Type B pancreatic cell (in vitro differentiated cells): ENCODE measurements at places on chromosomes 16 and 17. TPM values are rescaled to one million over a fixed set of nuclear protein-coding genes. Genes with fewer than 3 reads are reported as not detected.

NEUROD2 gene
- not detected in 2 replicates for total RNA-seq

DNA sequence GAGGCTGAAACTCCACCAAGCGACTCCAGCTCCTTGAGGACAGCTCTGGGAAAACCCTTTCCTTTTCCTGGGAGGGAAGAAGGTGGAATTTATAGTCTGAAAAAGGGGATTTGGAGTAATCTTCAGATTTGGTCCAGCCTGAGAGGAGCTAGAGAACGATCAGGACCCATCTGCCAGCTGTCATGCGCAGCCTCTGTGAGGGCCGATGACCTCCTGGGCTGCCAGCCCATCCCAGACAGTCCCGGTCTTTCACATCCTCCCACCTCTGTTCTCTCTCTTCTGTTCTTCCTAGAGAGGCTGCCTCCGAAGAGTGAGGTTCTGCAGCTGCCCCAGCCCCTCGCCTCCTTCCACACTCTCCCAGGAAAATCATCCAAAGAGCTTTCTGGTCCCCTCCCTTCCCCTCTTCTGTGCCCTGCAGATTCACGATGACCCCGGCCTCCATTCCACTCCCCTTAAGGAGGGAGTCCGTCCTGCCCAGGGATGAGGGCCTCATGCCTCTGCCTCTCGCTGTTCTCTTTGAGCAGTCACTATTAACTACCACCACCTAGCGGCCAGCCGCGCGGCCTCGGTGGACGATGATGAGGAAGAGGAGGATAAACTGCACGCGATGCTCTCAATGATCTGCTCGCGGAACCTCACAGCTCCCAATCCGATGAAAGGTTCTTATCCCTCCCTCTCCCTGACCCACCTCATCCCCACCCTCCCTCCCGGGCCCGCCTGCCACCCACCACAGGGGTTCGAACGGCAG is 29.6 kb downstream of the SGSM2 start:
- DNase-seq, result no peak

GRCh38 chr17:36034127-36034526 is 16.4 kb upstream of the CCL23 start:
- no peak for DNase-seq

DNA sequence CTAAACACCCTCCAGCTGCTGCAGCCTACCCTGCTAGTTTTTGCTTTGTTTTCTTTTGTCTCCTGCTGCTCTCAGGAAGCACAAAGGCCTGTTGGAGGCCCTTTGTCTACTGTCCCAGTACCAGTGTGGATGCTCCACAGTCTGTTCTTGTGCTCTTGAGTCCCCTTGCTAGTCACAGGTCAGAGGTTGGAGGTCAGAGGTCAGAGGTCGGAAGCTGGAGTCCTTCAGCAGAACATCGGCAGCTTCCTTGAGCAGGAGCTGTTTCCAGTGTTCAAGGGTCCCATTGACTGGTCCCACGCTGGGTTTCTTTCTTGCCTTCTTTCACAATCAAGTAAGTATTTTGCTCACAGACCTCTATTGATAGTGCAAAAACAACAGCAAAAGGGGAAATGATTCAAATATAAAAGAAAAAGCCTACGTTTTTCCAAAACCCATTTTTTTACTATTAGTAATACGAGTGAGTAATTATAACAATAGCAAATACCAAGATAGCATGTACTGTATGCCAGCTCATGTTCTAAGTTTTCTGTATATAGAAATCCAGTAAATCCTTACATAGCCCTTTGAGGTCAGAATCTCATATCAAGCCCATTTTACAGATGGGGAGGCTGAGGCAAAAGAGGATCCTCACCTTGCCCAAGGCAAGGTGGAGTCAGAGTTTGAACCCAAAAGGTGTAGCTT is 10.9 kb upstream of the IL34 start:
- DNase-seq, result peak; percentile 47

RHBDL1 gene
- 2.2 and 2.7 TPM in 2 replicates for total RNA-seq

- no peak for DNase-seq
Measured at GRCh38 chr17:65246252-65246651, 109.1 kb downstream of the RGS9 start.

DNA sequence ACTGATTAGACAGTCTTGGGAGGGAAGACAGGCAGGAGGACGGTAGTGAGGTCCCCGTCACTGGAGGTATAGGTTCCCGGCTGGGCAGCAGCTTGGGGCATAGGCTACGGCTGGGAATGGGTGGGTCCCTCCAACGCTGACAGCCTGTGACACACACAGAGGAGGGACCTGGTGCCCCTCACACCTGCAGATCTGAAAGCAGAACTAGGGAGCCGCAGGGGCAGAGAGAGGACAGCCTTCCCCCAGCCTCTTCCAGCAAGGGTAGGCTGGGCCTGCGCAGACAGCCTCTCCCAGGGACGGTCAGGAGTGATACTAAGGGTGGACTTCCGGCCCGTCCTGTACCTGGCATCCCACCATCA is 2.0 kb downstream of the P2RX1 start:
- DNase-seq, result no peak

CTRL gene
- 0.59 and 1.4 TPM in 2 replicates for total RNA-seq

DNA sequence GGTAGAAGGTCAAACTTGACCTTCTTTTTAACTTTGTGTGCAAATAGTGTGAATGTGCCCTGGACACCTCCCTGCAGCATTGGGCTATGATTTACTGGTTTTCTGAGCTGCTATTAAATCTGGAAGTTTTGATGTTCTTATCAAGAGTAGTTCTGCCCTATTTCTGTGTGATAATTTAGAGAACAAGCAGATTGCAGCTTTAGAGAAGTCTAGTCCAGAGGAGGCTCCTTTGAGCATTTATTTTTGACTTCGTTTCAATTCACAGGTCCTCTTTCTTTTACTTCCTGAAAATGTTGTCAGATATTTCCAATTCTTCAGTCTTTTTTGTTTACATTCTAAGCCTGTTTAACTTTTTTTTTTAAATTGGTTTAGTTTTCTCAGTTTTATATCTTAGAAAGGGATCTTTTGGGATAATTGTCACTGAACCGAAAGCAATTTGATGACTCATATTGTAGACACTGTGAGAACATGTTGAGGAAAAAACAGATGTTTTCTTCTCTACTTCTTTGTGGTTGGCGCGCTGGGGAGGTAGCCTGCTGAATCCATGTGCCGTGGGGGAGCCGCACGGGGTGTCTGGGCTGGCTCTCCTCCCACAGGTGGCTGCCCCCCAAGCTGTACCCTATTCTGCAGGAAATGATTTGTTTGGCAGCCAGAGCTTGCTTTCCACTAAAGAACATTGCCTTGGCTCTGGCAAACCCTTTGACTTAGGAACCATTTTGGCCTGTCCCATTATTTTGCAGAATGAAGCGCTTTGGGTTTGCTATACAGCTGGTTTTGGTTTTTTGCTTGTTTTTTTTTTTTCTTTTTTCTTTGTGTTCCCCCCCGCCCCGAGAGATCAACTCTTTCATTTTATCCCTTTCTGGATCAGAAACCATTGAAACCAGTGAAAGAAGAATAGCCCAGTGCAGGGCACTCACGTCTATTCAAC is 53.4 kb downstream of the MFSD11 start:
- DNase-seq, result no peak

DNAH9 gene
- 0.31 and 6.2 TPM in 2 replicates for total RNA-seq

- DNase-seq, result no peak
Measured at GRCh38 chr16:50288026-50288425, 21.7 kb downstream of the ADCY7 start.

GRCh38 chr16:79897104-79897452 is 296.5 kb upstream of the MAF start:
- DNase-seq, result no peak

GRCh38 chr16:5523829-5524228 is 426.2 kb upstream of the EEF2KMT start:
- DNase-seq, result no peak

DNA sequence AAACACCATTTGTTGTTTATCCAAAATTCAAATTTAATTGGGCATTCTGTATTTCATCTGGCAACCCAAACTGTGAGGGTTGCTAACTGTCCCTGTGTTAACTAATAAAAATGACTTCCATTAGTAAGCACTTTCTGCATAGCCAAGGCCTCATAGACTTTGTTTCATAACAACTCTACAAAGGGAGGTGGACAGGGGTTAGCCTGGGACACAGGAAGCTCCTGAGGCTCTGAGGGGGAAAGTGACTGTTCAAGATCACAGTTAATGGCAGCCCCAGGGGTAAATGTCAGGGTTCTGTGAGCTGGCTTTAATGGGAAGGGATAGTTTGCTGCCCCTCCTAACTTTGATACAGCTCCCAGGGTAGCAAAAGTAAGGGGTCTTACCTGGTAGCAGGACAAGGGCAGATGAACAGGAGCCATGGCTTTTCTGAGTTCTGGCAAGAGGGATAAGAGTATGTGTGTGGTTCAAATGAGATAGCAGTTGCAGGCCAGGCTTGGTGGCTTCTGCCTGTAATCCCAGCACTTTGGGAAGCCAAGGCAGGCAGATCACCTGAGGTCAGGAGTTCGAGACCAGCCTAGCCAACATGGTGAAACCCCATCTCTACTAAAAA is 2.2 kb downstream of the HEATR9 start:
- DNase-seq, result no peak

ADORA2B gene
- total RNA-seq, result 2.0 and 4.0 TPM in 2 replicates

ITGAD gene
- total RNA-seq, result not detected in 2 replicates

DNA sequence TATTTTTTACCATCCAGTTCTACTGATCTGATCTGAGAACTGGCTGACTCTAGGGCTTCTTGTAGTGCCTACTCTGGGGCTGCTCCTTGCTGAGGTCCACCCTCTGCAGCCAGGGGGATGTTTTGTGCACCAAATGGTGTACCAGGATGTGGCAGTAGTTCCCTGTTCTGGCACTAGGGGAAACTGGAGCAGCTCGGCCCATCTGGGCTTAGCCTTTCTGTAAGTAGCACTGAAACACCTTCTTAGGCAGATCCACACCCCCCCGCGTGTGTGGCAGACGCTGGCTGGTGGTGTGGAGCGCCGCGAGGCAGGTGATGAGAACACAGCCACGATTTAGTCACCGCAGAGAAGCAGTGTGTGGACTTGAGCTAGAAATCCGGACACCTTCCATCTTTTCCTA is 17.0 kb downstream of the DUSP14 start:
- DNase-seq, result no peak

- DNase-seq, result no peak
Measured at GRCh38 chr17:28328325-28328724, 6.9 kb downstream of the IFT20 start.
